ENCODE measurements at places on chromosomes 5 and 9.
A peak's percentile ranks its signal among the peaks of the same experiment; 100 is the strongest.

DNA sequence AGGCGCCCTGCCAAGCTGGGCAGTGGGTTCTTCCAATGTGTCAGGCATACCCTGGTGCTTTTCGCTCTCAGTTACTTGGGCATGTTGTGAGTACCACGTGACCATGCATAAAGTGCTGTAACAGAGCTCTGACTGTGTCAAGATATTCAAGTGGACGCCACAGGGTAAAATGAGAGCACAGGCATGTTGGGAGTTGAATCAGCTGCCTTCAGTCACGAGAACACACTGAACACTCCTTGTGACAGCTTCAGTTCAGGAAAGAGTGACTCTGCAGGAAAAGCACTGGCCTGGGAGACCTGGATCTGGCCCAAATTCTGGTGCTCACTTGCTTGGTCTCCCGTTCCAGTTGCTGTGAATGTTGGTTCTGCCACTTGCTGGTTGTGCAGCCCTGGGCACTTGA, 5.1 kb downstream of the MLANA start:
- DNase-seq, result no peak

DNA sequence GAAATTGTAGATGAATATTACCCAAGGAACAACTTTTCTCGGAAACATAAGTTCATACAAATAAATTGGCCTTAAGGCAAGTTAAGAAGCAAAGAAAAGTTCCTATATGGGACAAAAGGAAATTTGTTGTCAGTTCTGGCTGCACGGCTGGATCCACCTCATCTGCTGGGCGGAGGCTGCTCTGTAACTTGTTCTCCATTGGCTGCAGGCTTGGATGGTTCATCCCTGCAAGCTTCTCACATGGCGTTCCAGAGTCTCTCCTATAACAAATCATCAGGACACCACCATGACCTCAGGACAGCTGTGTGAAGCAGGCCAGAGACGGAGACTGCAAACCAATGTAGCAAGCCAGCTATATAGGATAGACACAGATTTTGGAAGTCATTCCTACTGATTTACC, 81.4 kb upstream of the DAB2 start:
- DNase-seq, result no peak

DNA sequence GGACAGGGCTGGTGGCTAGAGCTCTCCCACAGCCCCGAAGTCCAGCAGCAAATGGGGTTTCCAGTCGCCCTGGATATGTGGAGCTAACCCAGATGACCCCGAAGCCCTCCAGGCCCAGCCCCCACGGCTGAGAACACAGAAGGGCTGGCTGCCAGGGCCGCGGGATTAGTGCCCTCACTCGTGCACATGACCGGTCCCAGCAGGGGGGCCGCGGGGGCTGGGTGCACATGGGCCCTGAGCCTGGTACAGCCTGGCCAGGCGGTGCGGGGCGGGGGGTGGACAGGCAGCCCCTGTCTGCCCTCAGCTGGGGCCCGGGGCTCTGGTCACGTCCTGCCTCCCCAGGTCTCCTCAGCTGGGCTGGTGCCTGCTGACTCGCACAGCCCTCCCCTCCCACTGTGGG, 5.9 kb downstream of the SSNA1 start:
- no peak for DNase-seq

DNA sequence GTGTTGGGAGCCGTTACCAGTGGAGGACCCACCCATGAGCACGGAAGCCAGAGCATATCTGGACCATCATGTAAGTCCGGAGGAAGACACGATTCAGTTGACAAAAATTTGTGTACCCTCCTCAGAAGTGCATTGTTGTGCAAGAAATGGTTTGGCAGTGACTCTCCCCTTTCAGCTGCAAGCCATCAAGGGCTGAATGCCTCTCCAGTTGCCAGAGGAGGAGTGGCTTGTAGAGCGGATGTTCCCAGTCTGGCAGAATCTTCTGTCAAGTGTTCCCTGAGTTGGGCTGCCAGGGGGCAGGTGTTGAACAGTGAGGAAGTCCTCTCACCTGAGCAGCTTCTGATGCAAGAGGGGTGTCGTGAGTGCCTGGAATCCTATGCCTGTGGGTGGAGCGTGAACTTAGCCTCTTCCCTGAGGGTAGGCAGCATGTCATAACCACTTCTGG, 27.6 kb upstream of the CDKN2AIPNL start:
- peak; percentile 71 for DNase-seq

DNA sequence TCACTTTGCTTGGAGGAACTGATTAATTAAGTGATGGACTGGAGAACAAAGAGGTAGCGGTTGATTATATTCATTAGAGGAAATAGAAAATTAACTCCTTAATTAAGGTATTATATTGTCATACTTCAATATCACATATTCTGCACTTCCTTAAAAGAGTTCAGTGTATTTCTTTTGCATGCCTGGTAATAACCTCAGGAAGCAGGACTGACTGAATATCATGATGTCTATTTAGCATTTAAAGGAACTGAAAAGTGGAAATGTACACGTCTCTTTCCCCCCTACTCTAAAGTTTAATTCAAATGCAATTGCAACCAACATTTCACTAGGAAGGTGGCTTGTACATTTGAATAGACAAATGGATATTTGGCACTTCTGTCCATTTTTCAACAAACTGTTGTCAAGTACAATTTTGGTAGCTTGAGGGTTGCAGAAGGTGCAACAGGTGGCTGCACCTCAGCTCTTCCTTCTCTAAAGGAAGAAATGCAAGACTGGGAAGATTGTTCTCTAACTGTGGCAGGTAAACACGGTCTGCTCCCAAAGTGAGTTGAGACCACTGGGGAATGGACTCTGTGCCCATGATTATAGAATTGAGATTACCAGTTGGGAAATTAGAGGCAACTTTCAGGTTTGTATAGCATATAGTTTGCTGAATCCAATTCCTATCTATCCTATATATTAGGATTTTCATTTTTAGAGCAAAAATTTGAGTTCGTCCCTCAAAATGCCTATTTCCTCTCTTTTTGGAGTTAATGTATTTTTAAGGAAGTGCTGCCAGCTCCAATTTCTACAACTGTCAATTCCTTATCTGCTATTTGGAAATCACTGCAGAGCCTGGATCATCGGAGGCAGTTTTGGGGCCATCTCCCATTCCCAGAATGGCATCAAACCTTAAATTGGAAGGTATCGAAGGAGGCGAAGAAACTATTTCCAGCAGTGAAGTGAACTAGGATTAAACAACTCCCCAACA, 98.9 kb upstream of the TAF11L2 start:
- DNase-seq, result no peak

GRCh38 chr5:102561894-102562760, 63.3 kb upstream of the SLCO6A1 start:
- DNase-seq, result peak; percentile 42

DNA sequence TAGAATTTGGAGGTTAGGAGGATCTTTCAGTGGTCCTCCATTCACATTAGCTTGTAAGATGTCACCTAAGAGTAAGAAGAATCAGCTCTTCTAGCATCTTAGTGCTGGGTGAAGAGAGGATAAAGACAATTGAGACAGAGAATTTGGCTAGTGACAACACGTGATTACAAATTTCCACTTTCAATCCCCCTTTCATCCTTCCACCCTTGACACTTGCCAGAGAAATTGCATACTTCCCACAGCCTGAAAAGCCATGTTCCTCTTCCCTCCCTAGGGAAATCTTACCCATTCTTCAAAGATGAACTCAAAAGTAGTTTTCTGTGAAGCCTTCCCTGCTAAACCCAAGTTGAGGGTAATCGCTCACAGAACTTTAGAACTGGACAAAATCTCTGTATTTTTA, 282.6 kb upstream of the PTGER4 start:
- DNase-seq, result no peak

DNA sequence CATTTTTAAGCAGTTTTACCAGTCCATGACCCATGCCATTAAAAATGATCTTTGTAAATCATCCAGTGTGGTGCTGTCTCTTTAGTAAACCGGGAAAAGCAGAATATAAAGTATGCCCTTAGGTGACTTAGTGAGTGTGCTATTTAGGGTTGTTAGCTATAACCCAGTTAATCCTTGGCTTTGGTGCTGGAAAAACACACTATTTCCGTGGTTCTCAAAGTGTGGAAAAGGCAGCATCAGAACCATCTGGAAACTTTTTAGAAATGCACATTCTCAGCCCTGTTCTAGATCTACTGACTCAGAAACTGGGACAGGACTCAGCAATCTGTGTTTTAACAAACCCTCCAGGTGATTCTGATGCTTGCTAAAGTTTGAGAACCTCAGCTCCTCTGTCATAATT, 123.6 kb upstream of the ZNF608 start:
- no peak for DNase-seq

- DNase-seq, result no peak
Measured at GRCh38 chr5:66329078-66329477, 185.0 kb downstream of the SREK1 start.

- no peak for DNase-seq
Measured at GRCh38 chr5:160044967-160045366, 36.0 kb downstream of the TTC1 start.

DNA sequence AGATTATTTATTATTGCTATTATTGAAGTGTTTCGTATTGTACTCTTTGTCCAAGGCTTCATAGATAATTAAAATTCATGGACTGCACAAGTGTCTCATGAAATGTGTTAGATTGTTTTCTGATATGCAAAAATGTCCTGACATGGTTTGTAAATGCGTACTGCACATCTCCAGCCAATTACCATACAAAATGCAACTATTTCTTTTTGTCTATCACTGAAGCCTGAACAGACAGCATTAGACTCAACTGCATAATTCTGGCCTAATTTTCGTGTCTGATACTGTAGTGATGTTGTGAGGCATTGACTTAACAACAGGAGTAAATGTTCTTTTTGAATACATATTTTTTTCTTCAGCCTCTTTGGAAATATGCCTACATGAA, 498.2 kb upstream of the CD180 start:
- DNase-seq, result no peak

DNA sequence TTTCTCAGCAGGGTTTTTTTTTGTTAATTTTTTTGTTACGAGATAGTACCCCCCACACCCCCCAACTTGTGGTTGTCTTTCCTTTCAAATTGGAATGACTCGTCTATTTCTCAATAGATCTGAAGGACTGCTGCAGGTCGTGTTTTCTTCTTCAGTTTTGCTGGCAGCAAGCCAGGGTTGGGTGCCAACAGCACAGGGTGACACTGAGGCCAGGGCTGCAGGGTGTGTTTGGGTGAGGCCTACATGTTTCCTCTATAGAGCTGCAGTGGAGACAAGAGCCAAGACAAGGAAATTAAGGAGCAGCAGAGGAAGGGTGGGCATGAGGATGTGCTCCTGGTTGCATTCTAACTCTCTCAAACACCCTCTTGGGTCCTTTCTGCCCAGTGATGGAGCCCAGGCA, 52.2 kb downstream of the NXNL2 start:
- no peak for DNase-seq

DNA sequence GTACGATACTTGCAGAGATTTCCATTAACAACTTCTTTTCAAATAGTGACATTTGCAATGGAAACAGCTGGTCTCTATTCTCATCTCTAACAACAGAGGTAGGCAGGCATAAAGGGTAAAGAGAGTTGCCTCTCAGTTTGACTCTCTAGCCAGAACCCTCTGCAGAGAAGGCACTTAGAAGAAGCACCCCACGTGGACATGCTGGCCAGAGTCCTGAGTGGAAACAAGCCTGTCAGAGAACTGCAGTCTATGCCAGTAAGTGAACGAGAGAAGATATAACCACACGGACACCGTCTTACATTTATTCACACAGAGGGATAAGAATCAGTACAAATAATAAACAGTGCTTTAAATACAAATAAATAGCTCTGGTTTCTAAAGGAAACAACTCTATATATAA, 11.0 kb upstream of the LHX6 start:
- DNase-seq, result no peak

DNA sequence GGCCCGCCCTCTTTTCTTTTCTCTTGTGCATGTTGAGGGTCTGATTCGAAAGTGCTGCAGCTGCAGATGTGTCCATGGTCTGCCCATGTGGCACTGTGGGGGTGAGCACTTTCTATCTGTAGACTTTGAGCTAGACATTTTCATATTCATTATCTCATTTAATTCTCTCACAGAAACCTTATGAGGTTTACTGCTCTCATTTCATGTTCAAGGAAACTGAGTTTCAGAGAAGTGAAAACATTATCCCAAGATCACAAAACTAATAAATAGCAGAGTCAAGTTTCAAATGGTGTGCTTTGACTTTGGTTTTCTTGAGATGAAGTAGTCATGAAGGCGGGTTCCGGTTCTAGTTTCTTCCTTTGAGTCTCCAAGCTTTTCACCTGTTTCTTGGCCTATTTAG, 536.5 kb upstream of the ZNF462 start:
- DNase-seq, result no peak

DNA sequence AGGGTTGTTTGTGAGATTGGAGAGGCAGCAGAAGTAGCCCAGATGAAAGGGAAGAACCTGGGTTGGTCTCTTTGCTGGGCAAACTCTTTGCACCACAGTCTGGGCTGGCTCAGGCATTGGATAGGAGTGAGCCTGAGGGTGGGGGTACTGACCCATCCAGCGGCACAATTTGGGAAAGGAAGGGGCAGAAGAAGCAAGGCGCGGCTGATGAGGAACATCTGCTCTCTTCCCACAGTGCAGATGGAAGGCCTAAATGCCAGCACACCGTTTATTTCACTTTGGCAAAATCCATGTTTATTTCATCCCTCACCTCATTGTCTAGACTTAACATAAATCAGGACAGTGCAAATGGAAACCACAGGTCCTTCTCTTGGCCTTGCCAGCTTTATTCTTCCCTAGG, 32.3 kb downstream of the PALM2AKAP2 start:
- no peak for DNase-seq

GRCh38 chr9:3296536-3296935, 229.3 kb downstream of the RFX3 start:
- DNase-seq, result no peak

DNA sequence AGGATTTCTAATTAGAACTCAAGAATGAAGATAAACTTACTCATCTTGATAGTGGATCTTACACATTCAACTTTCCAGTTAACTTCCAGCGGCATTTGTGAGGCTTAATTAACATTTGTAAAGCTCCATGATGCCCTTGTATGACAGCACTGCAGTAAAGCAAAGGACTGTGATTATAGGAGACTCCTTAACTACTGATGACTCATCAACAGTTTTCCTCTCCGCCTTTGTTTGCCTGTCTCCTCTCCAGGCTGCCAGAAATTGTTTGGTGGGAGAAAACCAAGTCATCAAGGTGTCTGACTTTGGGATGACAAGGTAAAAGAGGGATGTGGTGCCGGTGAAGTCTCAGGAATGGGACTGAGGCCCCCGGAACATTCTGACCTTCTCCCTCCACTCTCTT, 20.4 kb upstream of the CYFIP2 start:
- DNase-seq, result peak; percentile 40

DNA sequence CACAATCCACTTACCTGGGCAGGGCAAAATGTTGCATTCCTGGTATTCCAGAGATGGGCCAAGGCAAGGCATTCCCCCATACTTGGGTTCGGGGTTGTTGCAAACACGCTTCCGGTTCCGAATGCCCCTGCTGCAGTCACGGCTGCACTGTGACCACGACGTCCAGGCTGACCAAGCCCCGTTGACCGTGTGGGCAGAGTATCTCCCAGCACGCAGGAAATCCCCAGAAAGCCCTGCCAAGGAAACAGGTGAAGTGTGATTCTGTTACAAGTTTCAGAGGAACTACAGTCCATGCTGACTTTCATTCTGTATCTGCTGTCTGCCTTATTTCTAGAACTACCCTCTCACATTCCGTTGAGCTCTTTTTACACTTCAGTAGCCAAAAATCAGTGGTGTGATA, 483.0 kb downstream of the SEMA5A start:
- no peak for DNase-seq

GRCh38 chr5:72108202-72109061, 1.2 kb downstream of the MAP1B start:
- DNase-seq, result peak; percentile 64

GRCh38 chr5:103340717-103341388, 82.3 kb downstream of the MACIR start:
- DNase-seq, result no peak

GRCh38 chr9:107883496-107884124, 394.0 kb upstream of the KLF4 start:
- no peak for DNase-seq
